ENCODE measurements at places on chromosomes 12 and 14.

DNA sequence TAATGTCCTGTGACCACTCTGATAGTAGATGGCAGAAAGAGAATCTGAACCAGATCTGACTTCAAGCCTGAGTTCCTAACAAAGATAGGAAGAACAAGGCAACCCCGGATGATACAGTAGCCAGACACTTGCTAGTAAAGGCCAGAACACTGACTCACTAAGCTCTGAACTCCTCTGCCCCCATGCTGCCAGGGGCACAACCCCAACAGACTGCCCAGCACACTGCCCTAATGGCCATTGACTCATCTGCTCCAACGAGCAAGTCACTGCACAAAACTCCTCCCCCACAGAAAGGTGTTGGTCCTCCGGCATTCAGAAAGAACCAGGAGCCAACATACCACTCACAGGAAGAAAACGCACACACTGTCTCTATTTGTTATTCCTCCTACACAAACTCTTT is 179.6 kb upstream of the NUDT4 start:
- no peak for DNase-seq

DNA sequence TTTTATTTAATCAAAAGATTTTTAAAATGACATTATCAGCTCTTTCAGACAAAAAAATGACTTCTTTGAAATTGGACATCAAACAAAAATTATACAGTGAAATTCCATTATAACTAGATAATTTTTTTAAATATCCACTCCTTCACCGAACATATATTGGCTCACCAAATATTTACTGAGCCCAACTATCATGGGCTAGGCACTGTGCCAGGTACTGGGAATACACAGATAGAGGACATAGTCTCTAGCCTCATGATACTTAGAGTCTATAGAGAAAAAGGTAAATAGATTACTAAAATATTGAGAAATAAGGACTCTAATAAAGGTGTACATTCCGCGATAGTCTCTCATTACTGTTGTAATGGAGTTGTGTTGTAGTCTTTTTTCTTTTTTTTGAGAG is 219.9 kb downstream of the SEC23A start:
- no peak for DNase-seq

- no peak for DNase-seq
These were observed 448.0 kb downstream of the SLC6A15 start for GRCh38 chr12:84464616-84465015.

- no peak for DNase-seq
These were observed 59.7 kb downstream of the CALM1 start for GRCh38 chr14:90456551-90456950.

- no peak for DNase-seq
These were observed 88.8 kb downstream of the CHGA start for GRCh38 chr14:93011650-93012325.

- peak; percentile 2 for DNase-seq
These were observed 43.5 kb downstream of the ERH start for GRCh38 chr14:69354383-69355153.

DNA sequence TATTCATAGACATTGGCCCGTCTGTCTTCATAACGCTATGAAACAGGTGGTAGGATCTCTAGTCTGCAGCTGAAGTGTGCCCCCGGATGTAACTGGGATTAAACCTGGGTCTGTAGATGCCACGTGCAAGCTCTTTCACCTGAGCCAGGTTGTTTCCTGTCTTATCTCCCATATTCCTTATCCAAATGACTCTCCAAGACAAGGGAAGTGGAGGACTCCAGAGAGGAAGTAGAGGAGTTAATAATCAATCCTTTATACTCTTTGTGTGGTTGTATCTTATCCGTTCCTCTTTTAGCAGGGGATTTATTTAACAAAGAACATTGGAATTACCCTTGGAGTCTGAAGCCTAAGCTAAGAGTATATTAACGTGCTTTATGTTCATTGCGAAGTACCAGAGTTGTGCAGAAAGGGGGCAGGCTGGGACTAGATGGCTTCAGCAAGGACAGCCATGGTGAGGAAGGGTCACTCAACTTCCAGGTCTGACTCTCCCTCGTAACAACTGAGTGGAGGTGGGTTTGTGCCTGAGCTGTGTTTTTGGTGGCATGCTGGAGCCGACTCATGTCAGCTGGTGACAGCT is 82.8 kb downstream of the RIN3 start:
- DNase-seq = peak; percentile 52

GRCh38 chr14:77498984-77499527 is 440 bp upstream of the ISM2 start:
- DNase-seq = no peak

GRCh38 chr14:32696325-32697091 is 242.2 kb upstream of the NPAS3 start:
- DNase-seq = peak; percentile 87

DNA sequence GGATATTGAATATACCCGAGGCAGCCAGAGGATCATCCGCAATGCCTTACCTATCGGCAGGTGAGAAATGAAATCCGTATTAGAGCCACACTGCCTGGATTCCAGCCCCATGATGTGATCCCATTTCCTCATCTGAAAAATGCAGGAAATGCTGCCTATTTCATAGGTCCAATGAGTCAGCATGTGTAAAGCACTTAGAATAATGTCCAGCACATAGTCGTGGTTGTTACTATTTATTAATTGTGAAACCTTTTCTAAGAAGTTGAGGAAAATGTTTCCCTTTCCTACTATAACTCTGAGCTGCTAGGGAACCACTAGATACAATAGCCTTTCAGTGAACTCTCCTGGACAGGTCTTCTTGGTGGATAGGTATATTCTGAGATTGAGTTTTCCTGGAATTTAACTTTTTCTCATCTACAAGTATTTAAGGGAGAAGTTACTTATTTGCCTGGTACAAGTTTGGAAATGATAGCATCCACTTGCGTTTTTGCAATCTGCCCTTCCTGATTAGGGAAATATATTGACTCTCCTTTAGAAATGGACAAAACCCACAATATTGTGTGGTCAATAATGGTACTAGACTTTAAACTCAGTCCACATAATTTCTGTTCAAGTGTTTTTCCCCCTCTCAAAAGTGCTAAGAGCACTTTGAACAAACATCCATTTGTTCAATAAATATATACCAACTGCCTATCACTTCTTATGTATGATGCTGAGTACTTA is 12.2 kb downstream of the POLR3B start:
- peak; percentile 30 for DNase-seq

GRCh38 chr12:132363661-132364347 is 34.4 kb upstream of the GALNT9 start:
- no peak for DNase-seq

GRCh38 chr12:79559591-79559990 is 131.2 kb downstream of the PAWR start:
- no peak for DNase-seq

DNA sequence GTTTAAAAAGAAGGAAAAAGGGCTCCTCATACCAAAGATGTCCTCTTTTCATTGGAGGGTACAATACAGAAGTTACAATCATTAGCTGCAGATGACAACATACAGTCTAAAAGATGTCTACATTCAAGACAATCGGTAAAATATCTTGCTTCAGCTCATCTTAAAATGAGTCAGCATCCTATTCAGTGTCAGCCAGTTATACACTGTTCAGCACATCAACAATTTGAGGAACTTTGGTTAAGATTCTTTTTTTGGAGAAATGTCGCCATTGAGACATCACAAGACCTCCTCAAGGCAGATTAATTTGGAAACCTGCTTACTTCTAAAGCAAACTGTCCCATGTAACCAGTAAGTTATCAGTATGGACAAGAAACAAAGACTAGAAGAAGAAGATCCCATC is 100.7 kb upstream of the SLC38A4 start:
- peak; percentile 78 for DNase-seq

DNA sequence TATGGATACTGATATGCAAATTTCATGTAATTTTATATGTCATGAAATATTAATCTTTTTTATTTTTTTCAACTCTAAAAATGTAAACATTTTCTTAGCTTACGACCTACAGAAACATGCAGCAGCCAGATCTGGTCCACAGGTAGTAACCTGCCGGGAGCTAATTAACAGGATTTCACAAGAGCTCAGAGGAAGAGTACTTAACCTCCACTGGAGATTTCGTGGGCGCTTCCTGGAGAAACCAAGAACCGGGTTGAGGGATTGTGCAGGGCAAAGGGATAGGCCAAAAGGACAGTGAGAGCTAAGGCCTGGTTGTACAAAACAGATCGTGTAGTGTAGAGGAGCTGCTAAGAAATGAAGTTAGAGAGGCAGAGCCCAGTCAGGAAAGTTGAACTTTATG is 315.7 kb downstream of the PAWR start:
- DNase-seq = no peak

DNA sequence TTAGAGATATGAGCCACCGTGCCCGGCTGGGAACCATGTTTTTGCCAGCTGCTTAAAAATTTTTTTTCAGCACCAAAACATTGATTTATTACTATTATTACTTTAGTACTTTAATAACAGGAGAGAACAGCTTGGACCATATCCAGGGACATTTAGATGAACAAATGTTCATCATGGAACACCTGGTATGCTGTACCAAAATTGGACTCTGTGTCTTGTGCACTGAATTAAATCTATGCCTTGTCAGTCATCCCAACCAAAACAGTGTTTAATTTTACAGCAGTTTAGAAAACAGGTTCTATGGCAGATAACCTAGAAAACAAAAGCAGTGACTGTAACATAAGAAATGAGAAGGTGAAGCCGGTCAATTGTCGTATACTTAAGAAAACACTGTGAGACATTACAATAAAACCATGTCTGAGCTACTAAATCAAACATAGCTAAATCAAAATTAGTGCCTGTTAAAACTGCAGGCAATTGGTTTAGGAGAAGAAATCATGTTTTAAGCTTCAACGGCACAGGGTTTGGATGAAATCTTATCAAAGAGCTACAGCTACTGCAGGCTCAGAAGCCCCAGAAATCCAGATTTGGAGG is 58.2 kb upstream of the PYGL start:
- DNase-seq = no peak

- no peak for DNase-seq
These were observed 400.5 kb upstream of the CCDC196 start for GRCh38 chr14:66085665-66086064.

DNA sequence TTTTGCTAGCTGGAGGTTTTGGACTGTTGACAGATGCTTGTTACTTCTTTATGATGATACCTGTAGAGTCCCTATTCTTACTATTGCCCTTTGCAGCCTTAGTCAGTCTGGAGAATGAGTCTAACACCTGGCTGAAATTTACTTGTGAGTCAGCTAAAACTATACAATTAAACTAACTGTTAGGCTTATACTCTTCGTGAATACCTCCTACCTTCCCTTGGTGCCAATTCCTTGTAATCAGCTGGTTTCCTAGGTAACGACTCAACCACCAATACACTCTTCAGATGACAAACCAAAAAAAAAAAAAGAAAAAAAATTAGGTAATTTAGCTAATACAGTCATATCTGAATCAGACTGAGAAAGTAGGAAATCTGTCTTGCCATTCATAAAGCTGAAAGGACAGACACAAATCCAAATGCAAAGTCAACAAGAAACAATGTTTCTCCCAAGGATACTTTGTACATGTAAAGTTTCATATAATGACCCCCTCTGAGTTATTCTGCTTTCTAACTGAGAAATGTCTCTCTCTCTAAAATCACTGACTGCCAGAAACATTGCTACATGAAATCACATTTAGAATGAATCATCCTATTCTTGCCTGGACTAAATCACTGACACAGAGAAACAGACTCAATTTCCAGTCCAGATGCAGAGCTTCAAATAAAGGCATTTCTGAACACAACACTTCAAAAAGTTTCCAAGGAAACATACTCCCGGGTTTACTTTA is 56.5 kb upstream of the CDKL1 start:
- no peak for DNase-seq

GRCh38 chr14:72605096-72605920 is 288.6 kb downstream of the DPF3 start:
- no peak for DNase-seq

DNA sequence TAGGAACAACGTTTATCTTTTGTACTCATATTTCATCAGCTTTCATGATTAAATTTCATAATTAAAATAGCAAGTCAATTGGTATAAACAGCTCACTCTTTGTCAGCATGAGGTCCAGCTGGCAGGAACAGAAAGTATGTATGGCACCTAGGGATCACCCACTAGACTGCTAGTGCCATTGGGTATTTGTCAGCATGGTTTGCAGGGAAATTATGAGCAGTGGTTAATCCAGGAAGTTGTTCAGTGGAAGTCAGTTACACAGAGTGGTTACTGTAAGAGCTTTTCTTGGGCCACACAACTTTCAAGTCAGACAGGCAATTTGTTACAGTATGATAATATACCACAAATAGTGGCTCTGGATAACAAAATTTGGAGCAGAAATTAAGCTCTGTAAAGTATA is 340.3 kb upstream of the RGS6 start:
- peak; percentile 39 for DNase-seq

- no peak for DNase-seq
These were observed 6.2 kb downstream of the TC2N start for GRCh38 chr14:91861091-91861490.

DNA sequence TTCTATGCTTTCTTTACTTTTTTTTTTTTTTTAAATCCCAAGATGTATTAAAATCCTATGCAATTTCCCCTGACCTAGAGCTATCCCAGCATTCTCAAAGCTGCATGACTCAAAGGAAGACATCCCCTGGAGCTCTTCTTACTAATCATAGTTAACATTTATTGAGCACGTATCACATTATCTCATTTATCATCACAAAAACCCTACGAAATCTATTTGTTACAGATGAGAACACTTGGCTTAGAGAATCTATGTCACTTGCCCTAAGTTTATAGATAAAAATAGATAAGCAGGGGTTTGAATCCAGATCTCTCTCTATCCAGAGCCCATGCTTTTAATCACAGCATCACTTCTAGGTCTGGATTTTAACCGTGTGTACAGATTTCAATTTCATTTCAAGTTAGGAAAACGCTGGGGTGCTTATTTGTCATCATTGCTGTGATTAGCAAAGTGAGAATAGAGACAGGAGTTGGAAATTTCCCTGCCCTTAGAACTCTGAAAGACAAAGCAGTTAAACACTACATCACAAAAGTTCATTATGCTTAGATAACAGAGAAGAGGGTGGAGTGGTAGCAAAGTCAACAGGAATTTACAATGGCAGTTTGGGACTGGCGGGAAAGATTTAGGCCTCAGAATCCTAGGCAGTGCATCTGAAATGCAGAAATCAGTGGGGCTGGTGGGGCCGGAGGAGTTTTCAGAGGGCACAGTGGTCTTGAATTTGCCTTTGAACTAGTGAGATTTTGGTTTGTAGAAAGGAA is 177.7 kb upstream of the FRMD6 start:
- no peak for DNase-seq

GRCh38 chr12:2034633-2035430 is 18.0 kb upstream of the CACNA1C start:
- DNase-seq = peak; percentile 87

GRCh38 chr14:103138301-103139131 is 15.3 kb downstream of the TNFAIP2 start:
- DNase-seq = peak; percentile 70
